MG63 (cell line): ENCODE measurements at places on chromosomes 11 and 22.
A peak's percentile ranks its signal among the peaks of the same experiment; 100 is the strongest.

DNA sequence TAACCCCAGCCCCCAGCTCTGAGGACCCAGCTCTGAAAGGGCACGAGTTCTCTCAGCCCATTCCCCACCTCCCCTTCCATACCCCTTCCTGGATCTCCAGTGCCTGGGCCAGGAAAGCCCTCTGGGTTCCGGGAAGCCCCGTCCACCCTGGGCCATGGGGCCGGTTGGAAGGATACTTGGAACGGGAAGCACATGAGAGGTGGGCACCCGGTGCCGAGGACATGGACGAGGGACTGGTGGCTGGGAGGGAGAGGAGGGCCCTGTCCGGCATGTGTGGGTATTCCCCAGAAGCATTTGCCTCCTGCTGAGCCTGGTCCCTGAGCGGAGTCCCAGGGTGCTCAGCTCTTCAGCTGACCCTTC is 5.2 kb upstream of the HINFP start:
- no peak for DNase-seq

DNA sequence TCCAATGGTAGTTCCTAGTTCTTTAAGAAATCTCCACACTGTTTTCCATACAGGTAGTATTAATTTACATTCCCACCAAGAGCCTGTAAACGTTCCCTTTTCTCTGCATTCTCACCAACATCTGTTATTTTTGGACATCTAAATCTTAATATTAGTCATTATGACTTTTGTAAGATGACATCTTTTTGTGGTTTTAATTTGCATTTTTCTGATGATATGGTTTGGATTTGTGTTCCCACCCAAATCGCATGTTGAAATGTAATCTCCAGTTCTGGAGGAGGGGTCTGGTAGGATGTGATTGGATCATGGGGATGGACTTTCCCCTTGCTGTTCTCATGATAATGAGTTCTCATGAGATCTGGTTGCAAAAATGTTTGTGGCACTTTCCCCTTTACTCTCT is 89.0 kb downstream of the MUC15 start:
- DNase-seq: no peak

GRCh38 chr11:100681064-100681502 is 6.0 kb upstream of the ARHGAP42 start:
- DNase-seq: peak; percentile 19

GRCh38 chr11:83502041-83502440 is 215.9 kb upstream of the CCDC90B start:
- DNase-seq: no peak

DNA sequence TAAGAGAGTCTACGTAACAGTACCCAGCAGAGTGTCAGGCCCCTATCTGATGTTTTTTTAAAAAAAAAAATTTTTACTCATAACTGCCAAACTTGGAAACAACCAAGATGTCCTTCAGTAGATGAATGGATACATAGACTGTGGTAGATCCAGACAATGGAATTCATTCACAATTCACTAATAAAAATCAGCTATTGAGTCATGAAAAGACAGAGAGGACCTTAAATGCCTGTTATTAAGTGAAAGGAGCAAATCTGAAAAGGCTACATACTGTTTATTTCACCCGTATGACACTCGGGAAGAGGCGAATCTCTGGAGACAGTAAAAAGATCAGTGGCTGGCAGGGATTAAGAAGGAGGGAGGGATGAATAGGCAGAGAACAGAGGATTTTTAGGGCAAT is 541.4 kb upstream of the TENM4 start:
- no peak for DNase-seq

- no peak for DNase-seq
Measured at GRCh38 chr11:130076778-130077481, 7.2 kb downstream of the APLP2 start.

DNA sequence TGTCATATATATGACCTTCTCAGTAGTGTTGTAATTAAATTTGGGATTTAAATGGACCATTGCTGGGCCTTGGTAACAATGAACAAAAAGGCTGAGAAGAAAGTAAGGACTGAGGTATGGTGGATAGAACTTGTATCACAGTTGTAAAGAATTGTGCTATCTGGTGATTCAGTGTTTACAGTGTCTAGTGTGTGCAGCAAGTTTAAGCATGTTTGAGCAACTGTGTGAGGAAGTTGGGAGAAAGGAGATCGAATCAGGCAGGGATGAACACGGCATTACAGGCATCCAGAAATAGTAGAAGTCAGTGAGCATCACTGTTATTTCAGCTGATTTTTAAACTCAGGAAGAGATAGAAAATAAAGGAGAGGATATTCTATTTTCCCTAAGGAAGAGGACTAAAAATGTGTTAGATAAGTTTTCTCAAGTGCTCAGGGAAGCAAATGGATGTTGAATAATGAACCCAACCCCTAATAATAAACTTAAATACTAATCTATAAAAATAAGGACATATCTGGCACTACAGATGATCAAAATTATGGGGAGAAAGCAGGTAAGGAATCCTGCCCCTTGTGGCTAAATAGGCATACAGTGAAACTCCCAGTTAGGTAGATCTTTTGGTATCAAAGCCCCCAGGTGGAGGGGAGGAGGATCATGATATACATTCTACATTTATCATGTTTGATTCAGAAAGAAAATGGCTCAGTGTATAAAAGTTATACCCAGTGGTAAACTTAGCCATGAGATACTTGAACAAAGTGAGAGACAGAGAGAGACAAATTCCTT is 361.0 kb upstream of the ANO3 start:
- DNase-seq: no peak

- DNase-seq: no peak
Measured at GRCh38 chr11:61571869-61572268, 9.0 kb downstream of the SYT7 start.

DNA sequence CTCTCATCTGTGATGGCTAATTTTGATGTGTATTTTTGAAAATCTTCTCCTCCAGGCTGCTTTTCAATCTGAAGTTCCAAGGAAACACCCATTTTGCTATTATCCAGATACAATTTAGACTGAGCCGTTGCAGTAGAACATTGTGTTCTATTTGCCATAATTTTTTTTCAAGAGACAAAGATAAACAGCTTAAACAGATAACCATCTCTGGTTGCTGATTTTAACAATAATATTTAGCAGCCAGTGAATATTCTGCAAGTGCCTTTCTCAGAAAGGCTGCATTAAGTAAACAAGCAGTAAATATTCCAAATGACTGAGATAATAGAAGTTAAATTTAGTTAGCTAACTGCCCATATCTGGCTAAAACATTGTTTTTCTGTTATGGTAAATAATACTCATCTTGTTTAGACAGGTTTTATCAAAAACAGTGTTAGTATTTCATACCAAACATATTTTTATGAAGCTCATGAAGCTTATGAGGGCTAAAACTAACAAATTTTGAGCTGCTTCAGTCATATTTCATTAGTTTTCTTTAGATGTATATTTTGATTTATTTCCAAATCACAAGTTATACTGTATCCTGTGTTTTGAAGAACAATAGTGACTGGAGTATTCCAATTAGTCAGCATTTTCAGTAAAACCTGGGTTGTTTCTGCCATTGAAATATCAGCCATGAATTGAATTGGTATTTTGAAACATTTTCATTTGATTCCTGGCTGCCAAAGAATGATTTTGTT is 206.7 kb downstream of the SBF2 start:
- no peak for DNase-seq

- DNase-seq: no peak
Measured at GRCh38 chr11:11491014-11491413, 130.8 kb downstream of the GALNT18 start.

DNA sequence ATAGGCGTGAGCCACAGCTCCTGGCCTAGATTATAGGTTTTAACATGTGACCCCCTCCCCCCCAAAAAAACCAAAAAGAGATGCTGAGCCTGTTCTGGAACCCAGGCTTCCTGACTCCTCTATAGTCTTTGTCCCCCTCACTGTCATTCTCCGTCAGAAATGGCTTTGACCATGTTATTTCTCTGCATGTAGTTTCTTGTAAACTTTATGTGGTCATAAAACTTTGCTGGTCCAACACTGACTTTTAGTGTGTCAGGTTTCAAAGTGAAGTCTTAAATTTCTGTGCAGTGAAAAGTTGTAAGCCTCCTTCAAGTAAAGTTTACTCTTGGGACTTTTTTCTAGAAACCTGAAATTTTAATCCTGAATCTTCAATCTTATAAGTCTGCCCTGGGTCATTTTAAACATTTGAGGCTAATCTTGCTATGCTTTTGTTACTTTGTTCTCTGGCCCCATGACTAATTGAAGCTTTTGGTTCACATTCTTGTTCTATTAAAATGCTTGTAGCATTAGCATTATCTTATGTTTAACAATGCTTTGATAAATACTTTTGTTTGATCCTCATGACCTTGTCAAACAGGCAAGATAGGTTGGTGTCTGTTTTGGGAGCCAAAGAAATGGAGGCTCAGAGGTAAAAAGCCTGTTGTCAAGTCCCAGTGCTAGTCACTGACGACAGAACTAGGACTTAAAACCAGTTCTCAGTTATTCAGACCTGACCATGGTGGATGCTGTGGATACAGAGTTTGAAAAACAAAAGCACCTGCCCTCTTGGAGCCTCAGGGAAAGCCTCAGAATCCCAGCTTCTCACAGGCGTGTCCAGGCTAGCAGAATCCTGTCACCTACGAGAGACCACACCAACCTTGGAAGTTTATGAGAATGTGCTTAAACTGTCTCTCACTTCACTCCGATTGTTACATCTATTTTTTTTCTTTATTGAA is 87.7 kb upstream of the HORMAD2 start:
- DNase-seq: no peak

- no peak for DNase-seq
Measured at GRCh38 chr11:82701847-82702520, 31.7 kb downstream of the FAM181B start.

GRCh38 chr22:29839039-29839438 is 965 bp upstream of the ASCC2 start:
- DNase-seq: no peak

GRCh38 chr11:123707606-123708205 is 33.8 kb downstream of the ZNF202 start:
- peak; percentile 37 for DNase-seq

DNA sequence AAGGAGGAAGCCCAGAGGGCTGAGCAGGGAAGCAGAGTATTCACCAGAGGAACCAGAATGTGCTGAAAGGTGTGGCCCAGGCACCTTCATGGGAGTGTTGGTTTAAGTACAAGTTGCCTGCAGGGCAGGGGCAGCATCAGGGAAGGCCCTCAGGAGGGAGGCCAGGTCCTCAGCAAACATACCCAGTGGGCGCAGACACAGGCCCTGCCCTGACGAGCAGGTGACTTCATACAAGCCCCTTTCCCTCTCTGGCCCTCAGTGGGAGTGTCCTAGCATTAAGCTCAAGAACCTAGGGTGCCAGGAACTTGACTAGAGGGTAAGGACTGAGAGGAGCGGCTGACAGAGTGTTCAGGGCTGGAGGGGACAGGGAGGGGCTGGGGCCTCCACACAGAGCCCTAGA is 7.5 kb upstream of the CASTOR1 start:
- no peak for DNase-seq
